ENCODE measurements at places on chromosomes 5 and 9.

DNA sequence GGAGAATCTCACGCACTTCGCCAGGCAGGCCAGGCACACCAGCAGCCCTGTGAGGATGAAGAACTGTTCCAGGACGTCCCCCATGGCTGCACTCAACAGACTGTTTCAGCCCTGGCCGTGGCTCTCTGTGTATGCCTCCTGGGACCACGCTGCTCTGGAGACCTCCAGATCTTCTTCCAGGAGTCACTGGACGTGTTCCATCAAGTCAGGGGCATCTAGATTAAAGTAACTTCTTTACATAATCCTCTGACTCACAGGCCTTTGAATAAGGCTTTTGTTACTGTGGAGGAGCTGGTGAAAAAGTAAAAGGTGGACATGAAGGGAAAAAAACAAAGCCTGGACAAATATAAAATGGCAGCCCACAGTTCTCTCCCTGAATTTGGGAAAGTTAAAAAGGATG lies at the start of gene HSD17B3:
HSD17B3 (minus strand) TSS at position 156 of the 400 bp plus-strand sequence; CDS start at position 84, 72 bp downstream.
- DNase-seq, result no peak

DNA sequence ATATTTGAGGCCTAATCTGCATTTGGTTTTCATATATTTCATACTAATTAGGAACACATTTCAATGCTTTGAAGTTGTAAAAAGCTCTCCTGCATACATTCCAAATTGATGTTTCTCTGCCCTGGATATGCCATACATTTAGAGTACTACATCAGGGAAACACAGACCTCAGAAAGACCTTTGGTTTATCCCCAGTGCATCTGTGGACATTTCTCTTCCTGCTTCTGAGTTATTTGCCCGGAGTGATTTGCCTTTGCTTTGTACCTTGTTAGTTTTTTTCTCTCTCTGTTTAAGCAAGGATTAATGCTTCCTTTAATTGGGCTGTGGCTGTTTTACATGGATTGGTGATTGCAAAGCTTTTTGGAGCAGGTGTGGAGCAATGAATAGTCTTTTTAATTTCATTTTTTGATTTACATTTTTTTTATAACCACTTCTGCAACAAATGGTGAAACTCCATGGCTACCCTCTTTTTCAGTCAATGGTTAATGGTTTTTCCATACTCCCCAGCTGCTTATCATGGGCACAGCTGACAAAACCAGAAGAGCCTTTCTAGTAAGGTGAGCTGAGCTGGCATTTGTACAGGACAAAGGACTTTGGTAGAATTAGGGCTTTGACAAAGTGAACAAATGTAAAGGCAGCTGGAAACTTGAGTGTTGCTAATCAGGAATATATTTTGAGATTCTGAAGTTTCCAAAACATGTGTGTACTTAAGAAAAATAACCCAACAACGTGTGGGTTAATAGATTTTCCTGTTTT lies 54.2 kb downstream of the ZSWIM6 start:
- DNase-seq, result no peak

DNA sequence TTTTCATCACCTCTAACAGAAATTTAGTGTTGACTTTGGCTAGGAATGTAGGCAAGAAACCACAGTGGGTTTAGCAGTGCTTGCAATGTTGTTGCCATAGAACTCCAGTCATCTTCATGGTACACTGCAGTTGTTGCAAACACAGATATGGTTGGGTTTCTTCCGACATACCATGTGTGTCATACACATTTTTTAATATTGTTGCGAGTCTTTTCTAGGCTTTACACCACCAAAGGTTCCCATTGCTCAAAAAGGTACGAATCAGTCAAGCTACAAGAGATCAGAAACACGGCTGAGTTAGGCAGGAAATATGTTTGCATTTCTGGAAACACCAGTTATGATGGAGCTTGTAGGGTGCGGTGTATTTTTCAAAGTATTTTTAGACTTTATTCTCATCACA lies 172.4 kb downstream of the SYK start:
- no peak for DNase-seq

- no peak for DNase-seq
Measured at GRCh38 chr9:69093471-69094103, 58.0 kb downstream of the FXN start.

DNA sequence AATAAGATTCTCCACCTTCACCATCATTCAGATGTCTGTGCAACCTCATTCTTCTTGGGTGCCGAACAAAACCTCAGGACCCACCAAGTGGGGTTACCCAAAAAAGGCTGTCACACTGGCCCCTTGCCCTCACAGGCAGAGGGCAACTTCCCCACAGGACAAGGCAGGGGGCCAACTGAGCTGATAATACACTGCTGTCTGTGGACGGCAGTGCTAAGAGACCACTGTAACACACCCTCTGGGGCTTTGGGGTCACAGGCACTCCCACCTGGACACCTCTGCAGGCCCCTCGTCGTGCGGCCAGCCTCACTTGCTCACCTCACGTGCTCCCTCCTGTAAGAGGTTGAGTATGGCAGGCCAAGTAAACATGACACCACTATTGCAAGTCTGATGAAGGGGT lies 515.8 kb upstream of the COX7C start:
- no peak for DNase-seq

DNA sequence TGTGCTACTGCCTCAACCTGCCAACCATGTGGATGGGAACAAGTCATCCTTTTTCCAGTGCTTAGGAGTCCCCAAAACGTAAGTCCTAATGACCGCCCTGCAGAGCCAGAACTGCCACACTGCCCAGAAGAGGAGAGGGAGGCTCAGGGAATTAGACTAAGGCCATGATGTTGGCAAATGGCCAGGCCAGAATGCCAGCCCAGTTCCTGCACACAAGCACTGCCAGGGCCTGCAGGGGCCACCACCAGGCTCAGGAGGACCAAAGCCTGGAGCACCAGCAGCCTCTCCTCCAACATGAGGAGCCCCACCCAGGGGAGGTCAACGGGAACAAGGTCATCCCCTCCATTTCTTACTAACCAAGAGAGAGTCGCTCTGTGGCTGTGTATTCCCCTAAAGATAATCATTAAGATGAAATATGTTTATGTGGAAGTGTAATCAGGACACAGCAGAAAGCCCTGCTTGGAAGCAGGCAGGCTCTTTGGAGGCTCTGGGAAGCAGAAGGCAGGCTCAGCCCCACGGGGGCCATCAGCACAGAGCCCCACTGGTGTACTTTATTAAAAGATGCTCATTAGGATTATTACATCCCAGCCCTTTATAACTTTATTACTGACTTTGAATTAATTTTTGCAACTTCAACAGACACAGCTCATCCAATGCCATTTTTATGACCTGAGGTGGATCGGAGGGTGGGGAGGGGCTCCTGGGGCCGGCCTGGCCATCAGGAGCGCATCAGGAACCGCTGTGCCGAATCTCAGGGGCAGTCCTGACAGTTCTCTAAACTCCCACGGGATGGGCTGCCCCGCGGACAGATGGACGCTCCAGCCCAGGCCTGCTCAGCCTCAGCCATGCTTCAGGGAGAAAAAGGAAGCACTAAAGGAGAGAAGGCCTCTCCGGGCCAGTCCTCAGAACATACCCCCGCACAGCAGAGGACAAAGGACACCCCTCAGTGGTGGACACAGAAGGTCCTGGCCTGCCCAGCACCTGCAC lies 127.0 kb downstream of the ADAMTS2 start:
- DNase-seq, result no peak

- DNase-seq, result no peak
Measured at GRCh38 chr5:36305571-36306326, 4.0 kb upstream of the RANBP3L start.

DNA sequence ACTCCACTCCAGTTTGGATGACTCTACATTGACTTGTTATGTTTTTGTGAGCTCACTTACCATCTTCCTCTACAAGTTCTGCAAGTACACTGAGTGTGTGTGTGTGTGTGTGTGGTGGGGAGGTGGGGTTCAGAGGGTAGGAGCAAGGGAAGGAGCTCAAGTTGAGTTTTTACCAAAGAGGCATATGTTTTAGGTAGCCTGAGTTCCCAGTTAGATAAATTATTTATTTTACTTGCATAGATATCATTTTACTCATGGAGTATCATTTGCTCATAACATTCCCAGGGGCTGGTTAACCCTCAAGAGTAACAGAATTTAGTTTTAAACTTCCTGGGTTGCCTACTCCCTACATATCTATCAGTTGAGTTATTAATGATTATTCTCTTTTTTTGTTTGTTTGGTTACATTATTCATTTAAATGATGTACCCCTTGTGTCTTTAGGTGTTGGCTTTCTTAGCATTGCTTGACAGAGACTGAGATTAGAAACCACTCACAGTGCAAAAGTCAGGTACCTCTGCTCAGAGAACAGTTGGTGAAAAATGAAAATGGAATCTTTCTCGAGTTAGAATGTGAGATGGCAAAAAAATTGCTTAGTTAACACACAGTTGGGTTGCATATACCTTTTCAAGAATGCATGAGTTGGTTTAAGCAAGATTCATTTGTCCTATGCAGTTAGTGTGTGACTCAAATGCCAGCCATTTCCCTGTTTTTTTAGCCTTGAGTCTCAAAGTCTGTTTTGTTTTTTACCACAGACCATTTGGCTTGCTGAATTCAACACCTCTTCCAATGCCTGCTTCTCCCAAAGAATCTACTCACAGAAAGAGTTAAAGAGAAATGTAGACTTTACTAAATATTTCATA lies 29.2 kb downstream of the TNFSF8 start:
- DNase-seq, result no peak

GRCh38 chr9:135519179-135519971 lies 1.9 kb upstream of the LCN1 start:
- DNase-seq, result no peak

GRCh38 chr9:33946779-33947535 lies 101.7 kb downstream of the UBAP2 start:
- DNase-seq, result no peak

- no peak for DNase-seq
Measured at GRCh38 chr9:89000371-89000781, 9.1 kb downstream of the S1PR3 start.

- no peak for DNase-seq
Measured at GRCh38 chr9:122446819-122447484, 30.8 kb downstream of the OR1J1 start.

GRCh38 chr5:180216646-180217171 lies 7.7 kb upstream of the RASGEF1C start:
- no peak for DNase-seq

DNA sequence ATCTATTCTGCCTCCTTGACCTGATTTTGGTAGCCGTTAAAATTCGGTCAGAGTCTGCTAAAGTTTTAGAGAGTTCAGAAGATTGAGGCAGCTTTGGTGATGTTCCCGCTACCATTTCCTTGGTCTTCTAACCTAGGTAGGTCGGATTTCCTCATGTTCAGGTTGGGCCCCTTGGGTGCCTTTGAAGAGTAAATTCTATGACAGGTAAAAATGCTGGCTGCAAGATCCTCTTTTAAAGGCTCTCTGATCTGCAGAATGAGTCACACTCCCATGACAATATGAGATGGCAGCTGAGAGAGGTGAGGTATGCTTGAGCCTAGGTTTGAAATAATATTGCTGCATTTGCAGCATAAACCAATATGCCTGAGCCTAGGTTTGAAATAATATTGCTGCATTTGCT lies 198.9 kb downstream of the TSSK1B start:
- no peak for DNase-seq

Data from stimulated activated CD8-positive, alpha-beta memory T cell treated with anti-CD3 and anti-CD28 coated beads, Interleukin-15, amount 100 ng/mL, for 1 hour (primary cell).